Gastrocnemius medialis (tissue), 4 donors: ENCODE measurements at places on chromosomes 2 and 18. TPM values are rescaled to one million over a fixed set of nuclear protein-coding genes. Genes with fewer than 3 reads are reported as not detected.

DNA sequence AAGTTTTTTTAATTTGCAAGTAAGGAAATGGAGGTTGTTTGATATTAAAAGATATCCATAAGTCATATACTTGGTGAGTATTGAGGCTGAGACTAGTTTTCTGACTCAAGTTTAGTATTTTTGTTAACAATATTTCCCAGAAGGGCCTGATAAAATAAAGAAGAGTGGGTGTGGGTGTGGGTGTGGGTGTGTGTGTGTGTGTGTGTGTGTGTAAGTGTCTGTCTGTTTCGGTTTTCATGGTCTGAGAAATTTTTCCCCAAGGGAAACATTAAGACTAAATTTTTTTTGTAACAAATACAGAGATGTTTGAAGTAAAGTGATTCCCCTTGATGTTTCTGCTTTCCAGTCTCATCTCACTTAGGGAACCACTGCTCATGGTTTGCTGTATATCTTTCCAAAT is 36.5 kb downstream of the PPM1B start:
- no peak for DNase-seq

- no peak for DNase-seq
Observed at GRCh38 chr2:56127463-56128152, 56.2 kb upstream of the CCDC85A start.

DNA sequence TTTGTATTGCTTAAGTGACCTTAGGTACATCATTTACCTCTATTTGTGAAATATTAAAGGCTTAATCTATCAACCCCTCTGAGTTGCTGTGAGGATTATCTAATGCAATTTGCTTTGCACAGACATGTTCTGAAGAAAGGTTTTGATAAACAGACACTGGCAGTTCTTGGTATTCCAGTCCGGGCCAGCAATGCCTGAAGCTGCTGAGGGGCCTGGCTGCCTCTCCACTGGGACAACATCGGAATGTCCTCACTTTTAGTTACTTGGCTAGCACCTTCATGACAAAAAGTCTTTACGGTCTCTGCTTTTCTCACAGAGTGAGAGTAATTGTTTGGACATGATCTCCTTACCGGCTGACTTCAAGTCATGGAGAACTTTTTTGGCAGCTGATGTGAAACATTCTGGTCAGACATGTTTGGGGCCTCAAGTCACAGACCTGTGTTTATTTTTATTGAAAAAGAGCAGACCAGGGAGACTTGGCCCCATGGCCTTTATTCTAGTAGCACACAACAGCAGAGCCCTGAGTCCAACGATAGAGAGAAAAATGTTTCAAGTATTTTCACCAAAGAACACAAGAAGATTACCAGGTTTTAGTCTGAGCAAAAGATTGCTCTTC is 1112.3 kb upstream of the FANCL start:
- DNase-seq = no peak

- DNase-seq = peak; percentile 36
Observed at GRCh38 chr18:13565228-13565627, 161.1 kb downstream of the FAM210A start.

DNA sequence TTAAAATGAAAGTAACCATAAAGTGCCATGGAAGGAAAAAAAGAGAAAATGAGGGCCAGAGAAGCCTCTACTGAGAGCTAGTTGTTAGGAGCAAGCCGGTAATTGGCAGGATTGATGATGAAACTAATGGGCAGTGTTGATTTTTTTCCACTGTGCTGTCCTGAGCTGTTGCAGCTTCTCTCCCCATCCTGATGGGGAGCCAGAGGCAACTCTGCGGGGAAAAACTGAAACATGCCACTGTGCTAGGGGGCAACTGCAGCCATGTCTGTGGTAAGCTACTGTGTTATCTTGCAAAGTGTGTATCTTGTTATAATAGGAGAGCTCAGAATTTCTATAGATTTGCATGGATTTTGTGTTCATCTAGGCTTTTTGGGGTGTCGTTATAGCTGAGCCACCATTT is 487.9 kb downstream of the STK39 start:
- DNase-seq = no peak

GRCh38 chr18:43031169-43031568 is 84.3 kb downstream of the RIT2 start:
- DNase-seq = no peak

GRCh38 chr2:229152674-229153073 is 118.4 kb downstream of the PID1 start:
- DNase-seq = no peak

- peak; percentile 61 for DNase-seq
Observed at GRCh38 chr2:71614976-71615766, 161.8 kb downstream of the DYSF start.

DNA sequence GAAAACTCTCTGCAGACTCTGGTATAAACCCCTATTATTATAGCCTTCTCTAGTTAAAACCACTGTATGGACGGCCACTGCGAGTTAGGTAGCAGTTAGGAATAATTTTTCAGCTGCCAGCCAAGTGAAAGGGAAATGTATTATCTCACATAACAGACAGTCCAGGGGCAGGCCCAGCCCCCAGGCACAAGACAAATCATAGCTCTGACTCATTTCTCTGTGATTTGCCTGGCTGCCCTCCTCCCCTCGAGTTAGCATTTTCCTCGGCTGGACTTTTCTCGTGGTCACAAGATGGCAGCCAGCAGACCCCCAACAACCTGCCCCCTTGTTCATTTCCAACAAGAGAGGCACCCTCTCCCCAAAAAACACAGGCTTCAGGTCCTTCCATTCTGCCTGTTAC is 10.5 kb downstream of the VIT start:
- DNase-seq = no peak

DNA sequence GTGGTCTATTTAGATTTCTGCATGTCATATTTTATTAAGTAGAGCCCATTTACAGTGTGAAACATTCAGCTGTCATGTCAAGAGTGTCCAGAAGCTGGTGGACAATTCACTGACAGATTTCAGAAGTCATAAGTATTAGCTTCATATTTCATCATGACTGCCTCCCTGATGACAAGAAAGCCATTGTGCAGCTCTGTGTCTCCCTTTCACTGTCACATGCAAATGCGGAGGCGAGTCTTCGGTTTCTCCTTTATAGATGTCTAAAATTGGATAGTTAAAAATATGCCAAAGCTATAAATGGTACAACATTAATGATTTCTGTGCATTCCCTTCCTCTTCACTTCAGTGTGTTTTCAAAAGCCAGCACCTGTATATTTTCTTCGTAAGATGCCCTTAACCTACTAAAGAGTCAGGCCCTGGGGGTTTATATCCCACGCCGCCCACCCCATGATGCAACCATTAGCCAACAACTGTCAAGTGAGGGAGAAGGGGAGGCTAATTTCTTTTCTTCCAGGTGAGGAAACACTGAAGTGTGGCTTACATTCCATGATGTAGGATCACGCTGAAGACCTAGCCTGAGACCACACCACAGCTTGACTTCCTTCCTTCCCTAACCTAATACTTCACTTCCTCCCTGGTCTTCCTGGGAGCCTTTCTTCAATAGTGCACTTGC is 99.6 kb upstream of the DDX18 start:
- DNase-seq = no peak

DNA sequence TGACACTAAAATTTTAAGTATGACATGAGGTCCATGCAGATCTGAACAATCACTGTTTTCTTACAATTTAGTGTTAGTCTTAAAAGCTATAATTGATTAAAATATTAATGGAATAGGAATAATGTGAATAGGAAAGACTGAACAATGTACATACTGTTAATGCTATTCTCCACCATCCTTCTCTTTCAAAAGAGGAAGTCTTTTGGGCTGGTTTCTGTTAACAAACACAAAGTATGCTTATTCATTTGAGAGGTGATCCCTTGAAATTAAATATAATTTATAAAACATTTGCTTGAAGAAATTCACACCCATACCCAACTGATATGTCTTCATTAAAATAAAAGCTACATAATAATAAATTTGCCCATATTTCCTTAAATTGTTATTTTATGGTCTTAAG is 2.3 kb downstream of the STPG4 start:
- DNase-seq = no peak

GRCh38 chr18:8816220-8816619 is 110.9 kb downstream of the MTCL1 start:
- no peak for DNase-seq

- DNase-seq = no peak
Observed at GRCh38 chr18:68722821-68723220, 7.9 kb upstream of the TMX3 start.

DNA sequence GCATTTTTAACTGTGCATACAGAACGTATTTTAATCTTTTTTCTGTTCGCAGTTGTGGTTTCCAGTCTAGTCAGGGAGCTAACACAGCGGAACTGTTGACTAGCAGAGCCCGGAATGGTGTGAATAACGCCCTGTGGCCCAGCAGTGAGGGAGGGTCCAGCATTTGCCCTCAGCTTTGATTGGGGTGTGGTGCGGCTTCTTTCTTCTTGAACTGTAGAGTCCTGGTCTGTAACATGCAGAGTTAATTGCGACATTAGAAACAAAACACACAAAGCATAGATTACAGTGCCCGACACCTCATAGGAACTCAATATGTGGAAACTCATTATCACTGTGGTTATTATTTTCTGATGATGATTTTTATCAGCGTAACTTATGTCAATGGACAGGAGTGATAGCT is 253.6 kb downstream of the SOX11 start:
- no peak for DNase-seq

- no peak for DNase-seq
Observed at GRCh38 chr2:64757126-64757525, 103.4 kb upstream of the SERTAD2 start.

DNA sequence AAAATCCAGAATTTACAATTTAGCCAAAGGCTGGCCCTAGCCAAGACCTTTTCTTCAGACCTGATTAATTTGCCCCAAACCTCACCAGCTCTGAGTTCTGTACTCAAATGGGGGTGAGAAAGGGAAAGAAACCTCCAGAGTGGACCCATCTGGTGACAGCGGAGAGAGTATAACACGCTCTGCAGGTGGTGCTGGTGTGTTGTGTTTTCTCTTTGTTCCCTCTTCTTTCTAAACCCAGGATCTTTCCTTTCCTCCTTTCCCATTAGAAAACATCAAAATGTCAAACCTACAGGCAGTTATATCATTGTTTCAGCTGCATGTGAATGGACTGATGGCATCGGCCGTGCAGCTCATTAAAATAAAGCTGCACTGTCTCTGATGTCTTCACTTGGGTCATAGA is 253.2 kb upstream of the SP5 start:
- DNase-seq = no peak

GRCh38 chr2:55011831-55012671 is 38.2 kb downstream of the RTN4 start:
- no peak for DNase-seq

GRCh38 chr18:76687304-76687962 is 134.9 kb upstream of the ZNF236 start:
- no peak for DNase-seq

GRCh38 chr18:46071653-46072375 is at the start of gene PSTPIP2:
PSTPIP2 (minus strand) TSS chr18:46072260; CDS start chr18:46072188, 72 bp downstream.
- DNase-seq = peak; percentile 46

GRCh38 chr2:44075541-44075940 is 79.8 kb upstream of the LRPPRC start:
- DNase-seq = peak; percentile 75

The CDH19 gene
- total RNA-seq = 1.4 TPM

The HOXD13 gene
- not detected for total RNA-seq

The TOGARAM2 gene
- total RNA-seq = 64.4 TPM

The ACVR1C gene
- total RNA-seq = 2.1 TPM

The ASPRV1 gene
- 0.42 TPM for total RNA-seq
